ENCODE measurements at places on chromosomes 11 and 22.

DNA sequence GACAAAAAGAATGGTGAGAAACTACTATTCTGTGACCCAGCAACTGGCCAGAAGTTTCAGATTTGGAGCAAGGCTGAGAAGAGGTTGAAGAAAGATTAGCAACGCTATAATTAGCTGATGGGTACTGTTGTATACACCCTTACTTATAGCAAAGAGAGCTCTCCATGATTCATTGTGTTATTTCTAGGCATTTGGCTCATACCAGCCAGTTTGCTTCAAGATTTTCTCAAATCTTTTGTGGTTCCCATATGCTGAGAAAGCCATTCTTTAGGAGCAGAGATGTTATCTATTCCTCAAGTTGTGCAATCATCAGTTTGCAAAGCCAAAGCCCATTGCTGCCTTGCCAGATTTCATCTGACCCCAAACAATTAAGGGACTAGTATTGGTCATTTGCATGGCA, 179.4 kb downstream of the ETS1 start:
- no peak for DNase-seq

DNA sequence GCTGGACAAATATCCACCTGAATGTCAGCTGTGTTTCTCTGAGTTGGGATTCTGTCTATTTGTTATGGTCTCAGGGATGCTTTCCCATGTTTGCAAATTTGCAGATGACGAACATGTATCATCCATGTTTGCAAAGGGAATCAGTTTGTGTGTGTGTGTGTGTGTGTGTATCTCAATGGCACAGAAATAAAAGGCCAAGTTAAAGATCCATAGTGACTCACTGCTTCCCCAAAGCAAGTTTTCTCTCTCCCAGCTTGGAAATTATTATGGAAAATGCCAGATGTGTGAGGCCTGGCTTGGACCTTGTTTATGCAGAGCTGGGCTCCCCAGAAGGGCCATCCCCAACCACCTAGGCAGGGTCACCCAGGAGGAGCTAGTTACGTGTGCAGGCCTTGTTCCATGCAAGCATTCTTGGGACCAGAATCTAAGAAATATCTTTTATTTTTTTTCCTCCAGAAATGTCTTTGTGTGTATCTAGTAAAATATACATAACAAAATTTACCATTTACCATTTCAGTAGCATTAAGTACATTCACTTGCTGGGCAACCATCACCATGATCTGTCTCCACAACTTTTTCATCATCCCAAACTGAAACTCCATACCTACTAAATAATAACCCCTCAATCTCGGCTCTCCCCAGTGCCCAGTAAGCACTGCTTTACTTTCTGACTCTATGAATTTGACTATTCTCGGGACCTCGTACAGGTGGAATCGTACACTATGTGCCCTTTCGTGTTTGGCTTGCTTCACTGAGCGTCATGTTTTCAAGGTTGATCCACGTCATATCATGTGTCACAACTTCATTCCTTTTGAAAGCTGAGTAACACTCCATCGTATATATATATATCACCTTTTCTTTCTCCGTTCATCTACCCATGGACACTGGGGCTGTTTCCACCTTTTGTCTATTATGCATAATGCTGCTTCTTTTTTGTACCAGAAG, 56.6 kb upstream of the WNT7B start:
- no peak for DNase-seq

- DNase-seq = no peak
Measured at GRCh38 chr22:46826438-46827135, 64.1 kb downstream of the TBC1D22A start.

DNA sequence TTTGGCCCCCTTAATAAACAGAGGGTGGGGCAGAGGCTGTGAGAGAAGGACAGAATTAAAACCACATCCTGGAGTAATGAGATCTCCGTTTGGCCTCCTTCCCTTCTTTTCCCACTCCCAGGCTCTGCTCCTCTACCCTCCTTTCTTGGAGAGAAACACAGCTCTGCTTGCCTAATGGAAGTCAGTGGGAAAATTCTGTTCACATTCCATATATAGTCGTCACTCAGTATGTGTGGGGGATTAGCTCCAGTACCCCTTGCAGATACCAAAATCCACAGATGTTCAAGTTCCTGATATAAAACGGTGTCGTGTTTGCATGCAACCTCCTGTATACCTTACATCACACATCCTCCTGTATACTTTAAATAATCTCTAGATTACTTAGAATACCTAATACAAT, 37.6 kb upstream of the THY1 start:
- DNase-seq = no peak

GRCh38 chr22:19805821-19806212, 45.2 kb downstream of the TBX1 start:
- no peak for DNase-seq

GRCh38 chr11:69374946-69375310, 81.0 kb downstream of the MYEOV start:
- DNase-seq = no peak

DNA sequence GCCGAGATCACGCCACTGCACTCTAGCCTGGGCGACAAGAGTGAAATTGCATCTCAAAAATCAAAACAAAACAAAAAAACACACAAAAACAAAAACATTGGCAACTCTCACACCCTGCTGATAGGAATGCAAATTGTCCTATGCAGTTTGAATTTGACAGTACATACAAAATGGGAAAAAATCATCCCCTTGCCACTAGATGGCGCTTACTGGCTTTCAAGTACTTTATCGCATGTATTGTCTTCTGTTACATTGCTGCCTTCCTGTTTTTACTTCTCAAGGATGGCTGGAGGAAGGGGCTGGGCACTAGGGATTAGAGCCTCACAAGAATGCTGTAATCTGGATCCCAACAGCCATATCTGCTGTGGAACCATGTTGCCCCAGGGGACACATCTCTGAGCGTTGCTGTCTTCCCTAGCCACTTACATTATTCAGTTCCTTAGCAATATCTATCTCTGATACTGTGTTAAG, 59.4 kb upstream of the A4GALT start:
- peak; percentile 24 for DNase-seq

DNA sequence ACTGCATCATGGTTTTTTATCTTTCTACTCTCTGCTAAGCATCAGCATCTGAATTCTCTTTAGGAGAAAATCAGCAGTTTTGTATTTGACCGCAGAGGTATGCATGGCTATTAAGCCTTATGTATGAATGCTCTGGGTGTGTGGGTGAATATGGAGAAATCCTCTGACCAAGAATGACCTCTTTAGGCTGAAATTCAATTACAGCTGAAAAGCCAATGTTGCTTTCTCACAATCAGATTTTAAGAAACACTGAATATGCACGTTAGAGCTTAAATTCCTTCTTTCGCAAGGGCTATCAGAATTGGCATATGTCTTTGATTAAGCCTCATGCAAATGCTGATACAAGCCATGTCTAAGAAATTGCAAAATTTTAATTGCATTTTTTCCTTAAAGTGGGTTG, 43.2 kb downstream of the ARHGAP42 start:
- DNase-seq = no peak

GRCh38 chr22:19604711-19605268, 80.6 kb upstream of the CLDN5 start:
- DNase-seq = no peak

DNA sequence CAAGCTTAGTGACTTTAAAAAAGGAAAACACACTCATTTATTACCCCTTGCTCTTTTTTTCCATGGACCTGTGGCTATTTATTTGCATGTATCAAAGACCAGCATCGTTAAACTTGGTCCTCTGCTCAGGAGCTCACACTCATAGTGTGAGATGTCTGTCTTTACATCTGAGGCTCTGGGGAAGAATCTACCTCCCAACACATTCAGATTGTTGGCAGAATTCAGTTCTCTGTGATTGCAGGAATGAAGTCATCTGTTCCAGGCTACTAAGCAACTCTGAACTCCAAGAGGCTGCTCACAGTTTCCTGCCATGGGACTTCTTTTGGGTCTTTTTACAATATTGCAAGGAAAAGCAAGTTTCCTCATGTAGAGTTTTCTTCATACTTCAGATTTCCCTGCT, 138.8 kb downstream of the LRRC4C start:
- no peak for DNase-seq

- no peak for DNase-seq
Measured at GRCh38 chr22:47023871-47024270, 261.4 kb downstream of the TBC1D22A start.

- DNase-seq = peak; percentile 75
Measured at GRCh38 chr22:38316364-38317121, 690 bp downstream of the CSNK1E start.

DNA sequence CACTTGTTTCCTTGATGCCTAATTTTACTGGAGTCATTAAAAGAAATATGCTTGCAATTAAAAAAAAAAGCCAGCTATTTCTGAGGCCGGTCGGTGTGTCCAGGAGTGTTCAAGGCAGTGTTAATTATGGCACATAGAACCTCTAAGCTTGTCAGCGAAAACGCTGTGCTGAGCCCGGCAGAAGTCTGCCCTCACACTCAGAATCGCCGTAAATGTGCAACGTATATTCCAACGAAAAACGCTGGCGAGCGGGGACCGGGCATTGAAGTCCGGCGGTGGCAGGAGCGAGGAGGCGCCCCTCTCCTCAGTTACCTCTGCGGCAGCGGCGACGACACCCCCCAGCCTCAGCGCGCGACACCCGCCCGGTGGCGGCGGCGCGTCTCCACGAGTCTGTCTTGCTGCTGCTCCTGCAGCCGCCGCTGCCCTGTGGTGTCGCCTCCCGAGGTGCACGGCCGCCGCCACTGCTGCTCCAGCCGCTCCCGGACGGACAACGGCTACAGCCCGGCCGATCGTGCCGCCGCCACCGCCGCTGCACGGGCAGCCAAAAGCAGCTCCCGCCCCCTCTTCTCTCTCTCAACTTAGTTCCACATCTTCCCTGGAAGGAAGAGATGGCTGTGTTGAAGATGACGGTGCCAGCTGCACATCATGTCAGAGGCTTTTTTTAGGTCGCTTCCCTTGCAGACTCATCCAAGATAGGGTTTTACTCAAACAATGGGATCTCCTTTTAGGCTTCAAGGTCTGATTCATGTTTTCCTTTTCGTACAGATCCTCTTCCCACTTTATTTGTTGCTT, 56.0 kb downstream of the JAM3 start:
- DNase-seq = no peak

DNA sequence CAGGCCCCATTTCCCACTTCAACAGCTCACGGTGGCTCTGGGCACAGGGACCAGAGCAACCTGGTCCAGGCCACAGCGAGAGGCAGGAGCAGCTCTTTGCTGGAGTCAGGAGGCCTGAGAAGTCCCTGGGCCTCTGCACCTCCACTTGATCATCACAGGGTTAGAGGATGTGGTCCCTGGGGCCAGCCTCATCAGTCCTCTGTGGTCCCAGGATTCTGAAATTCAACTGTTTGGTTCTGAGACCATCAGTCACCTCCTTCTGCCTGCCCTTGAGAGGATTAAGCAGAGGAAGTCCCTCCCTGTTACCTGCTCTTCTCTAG, 24.9 kb upstream of the CBX7 start:
- DNase-seq = no peak

DNA sequence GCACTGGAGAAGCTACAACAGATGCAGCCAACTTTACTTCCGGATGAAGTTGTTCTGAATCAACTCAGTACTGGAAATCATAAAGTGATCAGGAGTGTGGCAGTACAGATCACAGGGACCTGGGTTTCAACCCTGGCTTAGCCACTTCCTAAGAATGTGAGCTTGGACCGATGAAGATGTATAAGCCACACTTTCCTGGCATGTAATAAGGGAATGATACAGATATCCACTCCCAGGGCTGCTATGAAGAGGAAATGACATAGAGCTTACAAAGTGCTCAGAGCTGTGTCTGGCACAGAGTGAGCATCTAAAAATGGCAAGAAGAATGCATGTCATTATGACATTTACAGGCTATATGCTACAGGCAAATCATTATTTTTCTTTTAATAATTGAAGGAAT, 378.7 kb downstream of the NTM start:
- DNase-seq = no peak

DNA sequence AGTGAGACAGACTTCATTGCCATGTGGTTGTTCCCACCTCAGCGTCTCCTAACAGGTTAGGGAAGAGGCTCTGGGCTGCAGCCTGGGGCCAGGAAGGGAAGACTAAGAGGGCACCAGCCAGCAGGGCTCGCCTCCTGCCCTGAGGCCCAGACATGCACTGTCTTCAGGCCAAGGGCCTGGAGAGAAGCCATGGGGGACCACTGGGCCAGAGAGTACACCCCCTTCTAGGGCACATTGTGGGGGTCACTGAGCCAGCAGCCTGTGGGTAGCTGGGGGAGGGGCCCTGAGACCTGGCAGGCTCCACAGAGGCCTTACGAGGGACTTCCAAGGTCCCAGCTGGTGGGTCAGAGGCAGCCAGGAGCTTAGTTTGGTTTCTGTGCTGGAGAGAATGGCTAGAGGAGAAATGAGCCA, 25.0 kb upstream of the MYRF start:
- no peak for DNase-seq

- DNase-seq = no peak
Measured at GRCh38 chr11:14411818-14412217, 52.8 kb upstream of the RRAS2 start.

DNA sequence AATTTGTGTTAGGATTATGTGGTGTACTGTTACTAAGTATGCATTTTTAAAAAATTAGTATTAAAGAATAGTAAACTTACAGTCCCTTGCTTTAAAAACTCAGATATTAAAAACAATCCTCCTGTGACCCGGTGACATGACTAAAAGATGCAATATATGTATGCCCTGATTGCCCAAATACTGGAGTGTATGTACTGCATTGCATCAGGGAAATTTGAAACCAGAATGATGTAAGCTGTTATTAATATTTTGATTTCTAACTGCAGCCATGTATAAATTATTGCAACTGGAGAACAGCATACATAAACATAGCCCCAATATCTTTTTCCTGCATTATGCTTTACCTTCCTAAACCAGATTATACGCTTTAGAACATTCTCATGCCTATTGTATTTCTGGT, 3.7 kb upstream of the HSPA8 start:
- DNase-seq = no peak

GRCh38 chr22:22547226-22547625, 11.8 kb downstream of the PRAME start:
- no peak for DNase-seq

DNA sequence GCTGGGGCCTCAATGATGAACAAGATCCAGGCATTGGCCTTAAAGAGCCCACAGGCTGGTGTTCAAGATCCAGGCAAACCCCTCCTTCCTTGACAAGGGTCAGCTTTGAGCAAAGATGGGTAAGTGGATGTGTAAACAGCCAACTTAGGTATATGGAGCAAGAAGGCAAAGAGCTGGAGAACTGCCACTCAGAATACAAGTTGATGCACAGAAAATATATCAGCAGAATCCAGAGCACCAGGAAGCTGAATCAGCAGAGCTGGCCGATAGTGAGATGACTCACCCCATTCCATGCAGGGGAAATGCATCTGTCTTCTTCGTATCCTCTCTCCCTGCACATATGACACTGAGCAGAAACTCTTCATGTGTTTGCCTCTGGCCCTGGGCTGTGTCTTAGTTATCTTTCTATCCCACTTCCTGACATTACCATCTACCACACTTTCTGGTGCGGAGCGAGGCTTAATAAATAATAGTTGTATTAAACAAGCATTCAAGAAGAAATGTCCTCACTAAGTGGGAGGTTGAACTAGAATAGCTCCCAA, 57.8 kb downstream of the ENDOD1 start:
- DNase-seq = no peak

Data from T-cell (primary cell).